ENCODE measurements at places on chromosomes 16 and 17.

- DNase-seq, result no peak
Observed at GRCh38 chr16:53629151-53629550, 74.5 kb downstream of the RPGRIP1L start.

- no peak for DNase-seq
Observed at GRCh38 chr17:29723278-29724047, 100.8 kb upstream of the CORO6 start.

GRCh38 chr16:17241264-17241835 is 229.4 kb downstream of the XYLT1 start:
- DNase-seq, result no peak

DNA sequence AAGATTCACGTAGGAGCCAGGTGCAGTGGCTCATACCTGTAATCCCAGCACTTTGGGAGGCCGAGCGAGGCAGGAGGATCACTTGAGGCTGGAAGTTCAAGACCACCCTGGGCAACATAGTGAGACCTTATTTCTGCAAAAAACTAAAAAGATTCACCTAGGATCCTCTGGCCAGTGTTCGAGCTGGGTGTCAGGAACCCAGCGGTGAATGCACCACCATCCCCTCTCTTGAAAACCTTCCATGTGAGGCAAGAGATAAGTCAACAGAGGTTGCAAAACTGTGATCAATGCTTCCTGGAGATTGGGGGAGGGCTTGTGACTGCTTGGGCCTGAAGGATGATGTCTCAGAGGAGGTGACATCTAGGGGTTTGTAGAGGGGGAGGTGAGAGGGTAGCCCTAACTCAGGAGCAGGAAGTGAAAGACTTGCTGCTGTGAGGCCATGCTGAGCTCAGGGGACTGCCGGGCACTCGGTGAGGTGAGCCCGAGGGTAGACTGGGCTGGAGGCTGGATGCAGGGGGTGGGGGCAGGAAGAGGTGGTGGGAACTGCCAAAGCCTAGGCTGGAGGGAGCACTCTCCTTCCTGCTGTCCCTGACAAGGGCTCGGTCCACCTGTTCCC is 11.7 kb downstream of the GJD3 start:
- no peak for DNase-seq

DNA sequence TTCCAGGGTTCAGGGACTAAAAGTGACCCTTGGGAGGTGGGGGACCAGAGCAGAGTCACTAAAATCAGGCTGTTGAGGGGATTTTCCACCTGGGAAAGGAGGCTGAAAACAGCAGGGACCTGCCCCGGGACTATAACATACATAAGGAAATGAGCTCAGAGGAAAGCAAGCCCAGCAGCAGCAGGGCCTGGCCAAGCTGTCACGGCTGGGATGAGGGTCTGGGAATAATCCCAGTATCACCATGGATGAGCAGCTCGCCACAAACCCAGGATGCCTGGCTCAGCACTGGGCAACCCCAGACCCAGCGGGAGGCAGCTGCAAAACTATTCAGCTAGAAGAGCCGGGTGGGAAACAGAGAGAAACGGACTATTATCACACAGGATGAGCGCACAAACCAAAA is 72.4 kb downstream of the RPH3AL start:
- DNase-seq, result no peak

DNA sequence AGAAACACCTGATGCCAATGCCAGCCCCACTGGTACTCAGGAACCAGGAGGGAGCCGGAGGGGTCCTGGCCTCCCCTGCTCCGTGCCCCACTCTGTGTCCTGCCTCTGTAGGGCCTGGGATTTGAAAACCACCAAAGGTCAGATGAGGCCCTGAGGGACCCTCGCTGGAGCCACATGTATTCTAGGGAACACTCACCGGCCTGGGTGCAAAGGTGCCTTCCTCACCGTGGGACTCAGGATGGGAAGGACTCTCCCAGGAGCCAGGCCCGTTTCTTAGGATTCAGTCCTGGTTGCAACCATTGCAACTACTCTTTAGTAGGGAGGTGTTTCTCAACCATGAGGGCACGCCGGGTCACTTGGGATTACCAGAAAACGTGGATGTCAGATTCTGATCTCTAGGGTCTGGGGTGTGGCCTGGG is 74.6 kb downstream of the N4BP1 start:
- DNase-seq, result no peak

GRCh38 chr17:82869536-82869935 is 29.7 kb upstream of the ZNF750 start:
- DNase-seq, result no peak

DNA sequence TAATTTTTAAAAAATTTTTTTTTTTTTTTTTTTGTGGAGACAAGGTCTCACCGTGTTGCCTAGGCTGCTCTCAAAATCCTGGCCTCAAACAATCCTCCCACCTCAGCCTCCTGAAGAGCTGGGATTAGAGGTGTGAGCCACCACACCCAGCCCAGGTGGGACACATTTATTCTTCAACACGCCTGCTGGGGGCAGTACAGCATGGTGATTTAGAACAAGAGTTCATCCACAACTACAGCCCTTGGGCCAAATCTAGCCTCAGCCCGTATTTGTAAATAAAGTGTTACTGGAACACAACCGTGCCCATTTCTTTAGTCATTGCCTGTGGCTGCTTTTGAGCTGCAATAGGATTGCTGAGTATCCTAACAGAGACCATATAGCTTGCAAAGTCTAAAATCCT is 92.8 kb downstream of the KATNIP start:
- no peak for DNase-seq

- no peak for DNase-seq
Observed at GRCh38 chr16:88318521-88318920, 64.2 kb upstream of the ZNF469 start.

- DNase-seq, result no peak
Observed at GRCh38 chr16:17915791-17916190, 420.7 kb downstream of the NPIPA8 start.

- no peak for DNase-seq
Observed at GRCh38 chr17:27489045-27489715, 32.9 kb downstream of the KSR1 start.

GRCh38 chr16:1413684-1414531 is 596 bp downstream of the UNKL start:
- DNase-seq, result peak; percentile 24

DNA sequence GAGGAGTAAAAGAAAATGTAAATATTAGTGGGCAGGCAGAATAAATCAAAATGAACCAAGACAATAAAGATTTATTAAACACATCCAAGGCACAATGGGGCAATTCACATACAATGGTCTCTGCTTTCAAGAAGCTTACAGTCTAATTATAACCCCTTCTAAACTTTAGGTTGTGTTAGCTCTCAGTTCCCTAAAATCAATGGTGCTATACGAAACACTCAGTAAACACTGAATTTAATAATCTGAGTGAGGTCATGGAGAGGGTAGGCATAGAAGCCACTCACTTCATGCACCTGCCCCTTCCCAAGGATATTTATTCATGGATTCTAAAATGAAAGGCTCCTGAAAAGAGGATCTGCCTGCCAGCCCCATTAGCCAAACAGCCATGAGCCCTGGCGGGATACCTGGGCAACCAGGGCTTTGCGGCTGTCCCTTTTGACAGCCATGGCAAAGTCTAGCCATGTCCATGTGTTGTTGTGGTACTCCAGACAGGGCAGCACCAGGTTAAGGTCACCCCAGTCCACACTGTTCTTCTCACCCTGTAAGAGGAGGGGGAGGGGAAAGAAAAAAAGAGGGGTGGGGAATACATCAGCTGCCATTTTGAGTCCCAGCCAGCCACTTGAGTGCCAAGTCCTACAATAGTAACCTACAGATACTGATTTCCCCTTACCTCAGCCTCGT is 1.4 kb upstream of the RSKR start:
- no peak for DNase-seq

GRCh38 chr17:2183346-2183745 is 120.2 kb downstream of the SMG6 start:
- DNase-seq, result no peak

DNA sequence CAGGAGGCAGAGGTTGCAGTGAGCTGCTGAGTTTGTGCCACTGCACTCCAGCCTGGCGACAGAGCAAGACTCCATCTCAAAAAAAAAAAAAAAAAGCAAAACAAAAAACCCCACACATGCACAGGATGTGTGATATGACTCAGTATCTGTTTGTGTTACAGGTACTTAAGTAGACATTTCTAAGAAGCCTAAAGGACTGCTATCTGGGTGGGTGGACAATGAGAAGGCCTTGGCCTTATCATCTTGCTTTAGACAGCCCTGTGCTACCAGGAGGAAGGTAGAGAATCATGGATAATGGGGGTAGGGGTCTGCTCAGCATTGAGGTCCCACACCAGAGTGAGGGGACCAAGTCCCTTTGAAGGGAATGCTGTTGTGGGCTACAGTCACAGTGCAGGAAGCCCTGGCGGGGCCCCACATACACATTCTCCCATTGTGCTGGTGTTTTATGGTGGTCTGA is 26.7 kb downstream of the PLD6 start:
- DNase-seq, result no peak

GRCh38 chr17:66304304-66305174 is 2.1 kb downstream of the PRKCA start:
- no peak for DNase-seq

DNA sequence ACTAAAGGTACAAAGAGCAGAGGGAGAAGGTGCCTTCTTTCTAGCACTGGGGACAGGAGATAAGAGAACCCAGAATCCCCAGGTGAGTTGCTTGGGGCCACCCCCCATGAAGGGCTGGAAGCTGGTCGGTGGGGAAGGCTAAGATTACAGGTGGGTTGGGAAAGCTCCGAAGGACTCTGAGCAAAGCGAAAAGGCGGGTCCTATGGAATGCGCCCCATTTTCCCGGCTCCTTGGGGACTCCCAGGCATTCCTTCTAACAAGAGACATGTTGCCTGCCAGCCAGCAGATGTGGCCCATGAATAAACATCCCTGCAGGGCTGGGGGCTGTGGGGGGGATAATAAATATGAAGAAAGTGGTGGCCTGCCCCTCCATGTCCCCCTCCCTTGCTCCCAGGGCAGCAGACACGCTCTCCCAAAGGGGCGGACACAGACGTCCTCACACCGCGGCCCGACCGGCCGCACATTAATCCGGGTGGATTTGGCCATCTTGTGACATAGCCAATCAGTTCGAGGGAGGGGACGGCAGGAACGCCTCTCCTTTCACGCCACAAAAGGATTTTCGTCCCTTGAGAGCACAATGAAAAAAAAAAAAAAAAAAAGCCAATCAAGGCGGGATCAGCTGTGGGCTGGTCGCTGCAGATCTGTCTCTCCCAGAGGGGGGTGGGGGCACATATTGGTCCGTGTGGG is 98.5 kb downstream of the SOX9 start:
- no peak for DNase-seq

DNA sequence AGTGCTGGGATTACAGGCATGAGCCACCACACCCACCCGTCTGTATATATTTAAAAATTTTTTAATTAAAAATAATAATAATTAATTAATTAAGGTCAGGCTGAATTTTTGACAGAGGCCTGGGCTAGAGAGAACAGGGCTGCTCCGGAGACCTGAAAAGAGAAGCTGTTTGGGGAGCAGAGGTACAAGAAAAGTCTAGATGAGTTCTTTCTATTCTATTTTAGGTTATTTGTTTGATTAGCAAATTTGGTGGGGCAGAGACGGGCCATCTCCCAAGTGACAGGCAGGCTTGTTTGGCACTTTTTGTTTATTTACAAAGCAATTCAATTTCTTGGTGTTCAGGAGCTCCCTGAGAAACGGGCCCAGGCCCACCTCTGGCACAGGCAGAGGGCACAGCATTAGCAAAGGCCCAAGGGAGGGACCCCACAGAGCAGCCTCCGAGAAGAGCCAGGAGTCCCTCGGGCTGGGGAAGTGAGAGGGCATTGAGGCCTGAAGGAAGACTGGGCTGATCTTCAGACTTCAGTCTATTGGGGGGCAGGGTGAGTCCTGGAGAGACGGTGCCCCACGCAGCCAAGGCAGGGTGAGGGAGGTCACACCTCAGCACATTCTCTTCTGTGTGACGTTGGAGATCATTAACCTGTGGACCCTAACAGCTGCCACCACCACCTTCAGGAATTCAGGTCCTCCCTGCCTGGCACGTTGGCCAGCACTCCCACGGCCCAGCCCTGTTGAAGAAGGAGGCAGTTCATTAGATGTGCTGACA is 10.8 kb upstream of the RIPOR1 start:
- no peak for DNase-seq

GRCh38 chr16:30601966-30602365 is 8.2 kb downstream of the ZNF689 start:
- no peak for DNase-seq

GRCh38 chr17:47176389-47176826 is 12.7 kb downstream of the CDC27 start:
- no peak for DNase-seq

GRCh38 chr16:83029467-83029866 is 402.7 kb downstream of the CDH13 start:
- no peak for DNase-seq

GRCh38 chr17:38460082-38460715 is 31.9 kb downstream of the ARHGAP23 start:
- no peak for DNase-seq
